Ovary (tissue), 10 donors: ENCODE measurements at places on chromosomes 5 and 9. TPM values are rescaled to one million over a fixed set of nuclear protein-coding genes. Genes with fewer than 3 reads are reported as not detected.

ECM2 gene
- total RNA-seq, result 63.1 TPM

RNF208 gene
- 3.1 TPM for total RNA-seq

PCDHB6 gene
- 2.1 TPM for total RNA-seq

NEUROG1 gene
- not detected for total RNA-seq

ZDHHC11B gene
- total RNA-seq, result 2.4 TPM

CCNO gene
- total RNA-seq, result 0.97 TPM

FAM81B gene
- total RNA-seq, result not detected

DAB2 gene
- total RNA-seq, result 25.0 TPM

ZFP2 gene
- 3.0 TPM for total RNA-seq

SNCB gene
- total RNA-seq, result not detected

DIMT1 gene
- 23.5 TPM for total RNA-seq

RBM22 gene
- total RNA-seq, result 35.5 TPM

OMD gene
- 23.6 TPM for total RNA-seq

PTGR1 gene
- total RNA-seq, result 22.7 TPM

OR13F1 gene
- not detected for total RNA-seq
